Stimulated activated CD4-positive, alpha-beta T cell treated with anti-CD3 and anti-CD28 coated beads, Interleukin-2, amount 100 ng/mL, for 4 hours (primary cell): ENCODE measurements at places on chromosomes 7 and 10.

DNA sequence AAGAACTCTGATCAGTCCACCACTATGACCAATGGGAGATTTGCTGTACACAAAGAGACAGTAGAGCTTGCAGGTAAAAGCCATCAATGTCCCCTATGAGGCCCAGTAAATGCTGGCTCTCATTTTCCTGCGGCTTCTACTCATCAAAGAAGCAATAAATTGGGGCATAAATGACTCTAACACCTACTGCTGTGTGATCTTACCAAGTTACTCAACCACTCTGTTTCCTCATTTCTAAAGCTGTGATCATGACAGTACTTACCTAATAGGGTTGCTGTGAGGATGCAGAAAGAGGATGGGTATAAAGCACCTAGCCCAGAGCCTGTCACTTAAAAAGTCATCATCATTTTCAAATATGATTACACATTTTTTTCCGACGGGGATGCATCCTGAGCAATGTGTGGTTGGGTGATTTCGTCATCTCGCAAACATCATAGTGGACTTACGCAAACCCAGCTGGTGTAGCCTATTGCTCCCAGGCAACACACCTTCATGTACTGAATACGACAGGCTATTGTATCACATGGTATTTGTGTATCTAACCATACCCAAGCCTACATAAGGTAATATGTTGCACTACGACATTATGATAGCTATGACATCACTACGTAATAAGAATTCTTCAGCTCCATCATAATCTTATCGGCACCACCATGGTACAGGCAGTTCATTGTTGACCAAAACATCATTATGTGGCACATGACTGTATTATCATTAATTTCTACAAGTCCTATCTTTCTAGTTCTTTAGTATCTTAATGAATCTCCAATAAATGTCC, 7.1 kb upstream of the MGMT start:
- DNase-seq, result no peak

DNA sequence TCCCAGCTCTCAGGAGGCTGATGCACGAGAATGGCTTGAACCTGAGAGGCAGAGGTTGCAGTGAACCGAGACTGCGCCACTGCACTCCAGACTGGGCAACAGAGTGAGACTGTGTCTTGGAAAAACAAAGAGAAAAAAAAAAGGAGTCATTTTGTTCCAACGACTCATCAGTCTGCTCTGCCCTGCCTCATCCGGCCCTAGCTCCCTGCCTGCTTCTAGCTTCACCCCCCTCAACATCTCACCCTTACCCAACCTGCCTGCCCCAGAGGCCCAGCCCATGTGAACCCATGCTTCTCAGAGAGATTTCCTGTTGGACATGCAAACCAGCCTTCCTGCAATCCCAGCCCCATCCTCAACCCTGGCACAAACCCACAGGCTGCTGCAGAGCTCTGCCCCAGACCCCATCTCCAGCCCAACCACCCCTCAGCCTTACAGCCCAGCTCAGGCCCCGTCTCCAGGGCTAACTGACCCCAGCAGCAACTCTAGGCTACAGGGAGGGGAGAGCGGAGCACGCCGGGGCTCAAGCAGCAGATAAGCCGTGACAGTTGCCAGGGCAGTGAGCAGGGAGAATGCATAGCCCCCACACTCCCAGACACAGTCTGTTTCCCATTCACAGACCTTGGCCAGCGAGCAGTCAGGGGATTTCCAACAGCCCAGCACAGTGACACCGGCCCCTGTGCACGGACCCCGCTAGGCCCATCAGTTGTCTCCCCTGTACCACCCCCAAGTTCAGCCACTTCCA, 86.0 kb upstream of the KCTD7 start:
- DNase-seq, result no peak

DNA sequence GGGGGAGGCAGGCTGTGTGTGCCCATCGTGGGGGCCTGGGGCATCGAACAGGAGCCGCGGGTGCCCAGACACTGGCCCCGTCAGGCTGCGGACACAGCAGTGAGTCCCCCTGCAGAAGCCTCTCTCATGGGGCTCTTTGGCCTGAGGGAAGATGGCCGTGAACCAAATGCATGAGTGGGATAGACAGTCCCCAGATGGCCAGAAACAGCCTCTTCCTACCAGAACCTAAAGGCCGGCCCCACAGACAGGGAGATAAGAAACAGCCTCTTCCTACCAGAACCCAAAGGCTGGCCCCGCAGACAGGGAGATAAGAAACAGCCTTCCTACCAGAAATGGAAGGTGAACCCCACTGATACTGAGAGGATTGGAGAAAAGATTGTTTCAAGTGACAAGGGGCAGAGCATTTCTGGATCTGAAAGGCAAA, 16.6 kb downstream of the IDI2 start:
- DNase-seq, result no peak

- no peak for DNase-seq
Measured at GRCh38 chr7:106870983-106871410, 5.9 kb downstream of the PIK3CG start.

DNA sequence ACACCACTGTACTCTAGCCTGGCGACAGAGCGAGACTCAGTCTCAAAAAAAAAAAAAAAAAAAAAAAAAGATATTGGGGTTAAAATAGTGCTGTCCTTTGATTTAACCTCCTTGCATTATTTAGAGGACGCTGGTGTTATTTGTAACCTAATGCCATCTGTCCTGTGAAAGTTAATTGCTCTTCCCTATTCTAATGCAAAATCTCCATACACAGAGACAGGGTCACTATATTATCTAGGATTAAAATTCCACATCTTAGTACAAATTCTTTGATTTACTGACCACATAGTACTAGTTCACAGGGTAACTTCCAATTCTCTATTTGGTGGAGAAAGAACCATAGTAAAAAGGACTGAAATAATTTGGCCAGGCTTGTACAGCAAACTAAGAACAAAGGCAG, 184.2 kb upstream of the STEAP4 start:
- no peak for DNase-seq

GRCh38 chr10:31507427-31507826, 188.4 kb downstream of the ZEB1 start:
- DNase-seq, result no peak

DNA sequence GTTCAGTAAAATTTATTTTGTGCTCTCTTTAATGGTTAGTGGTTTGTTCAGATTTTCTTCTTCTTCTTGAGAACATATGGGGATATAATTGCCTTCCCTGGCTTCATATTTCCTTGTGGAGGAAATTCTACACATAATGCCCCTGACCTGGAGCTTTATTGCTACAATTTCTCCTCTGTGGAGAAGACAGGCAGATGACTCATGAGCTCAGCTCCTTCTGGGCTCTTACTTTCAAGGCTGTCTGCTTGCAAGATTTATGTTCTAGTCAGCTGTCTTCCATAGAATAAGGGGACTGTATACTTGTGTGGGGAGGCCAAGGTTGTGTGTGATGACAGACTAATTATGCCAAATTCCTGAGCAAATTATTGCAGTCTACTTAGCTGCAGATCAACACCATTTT, 1.6 kb downstream of the LRRD1 start:
- DNase-seq, result no peak

- DNase-seq, result no peak
Measured at GRCh38 chr10:17660921-17661320, 17.0 kb downstream of the STAM start.

DNA sequence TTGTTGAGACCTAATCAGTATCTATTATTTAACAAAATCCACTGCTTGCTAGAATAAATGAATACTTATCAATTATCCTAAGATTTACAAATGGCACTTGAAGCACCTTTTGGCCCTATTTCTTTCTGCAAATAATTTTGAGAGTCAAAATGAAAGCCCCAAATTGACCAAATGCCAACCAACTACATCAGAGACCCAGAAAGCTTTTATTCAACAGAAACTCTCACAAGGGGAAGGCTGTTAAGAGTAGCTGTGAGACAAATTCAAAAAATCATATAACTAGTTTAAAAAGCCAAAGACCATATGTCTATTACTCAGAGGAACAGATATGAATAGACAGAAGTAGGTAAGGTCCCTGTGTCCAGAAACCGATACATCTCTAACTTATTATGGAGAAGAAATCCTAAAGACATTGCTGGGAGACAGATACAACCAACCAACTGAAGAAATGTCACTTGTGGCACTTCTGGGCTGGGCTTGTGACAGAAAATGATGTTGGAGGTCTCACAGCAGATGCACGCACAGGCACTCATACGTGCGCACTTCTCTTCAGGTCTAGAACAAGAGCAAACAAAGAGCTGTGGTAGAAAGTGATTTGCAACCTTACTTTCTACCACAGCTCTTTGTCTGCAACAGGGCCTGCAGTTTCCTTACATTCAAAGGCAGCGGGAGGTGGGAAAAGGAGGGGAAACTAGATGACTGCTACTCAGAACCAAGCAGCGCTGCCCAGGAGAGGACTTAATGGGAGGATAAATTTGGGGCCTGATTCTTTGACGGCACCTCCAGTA, 58.6 kb upstream of the KCNIP2 start:
- no peak for DNase-seq

DNA sequence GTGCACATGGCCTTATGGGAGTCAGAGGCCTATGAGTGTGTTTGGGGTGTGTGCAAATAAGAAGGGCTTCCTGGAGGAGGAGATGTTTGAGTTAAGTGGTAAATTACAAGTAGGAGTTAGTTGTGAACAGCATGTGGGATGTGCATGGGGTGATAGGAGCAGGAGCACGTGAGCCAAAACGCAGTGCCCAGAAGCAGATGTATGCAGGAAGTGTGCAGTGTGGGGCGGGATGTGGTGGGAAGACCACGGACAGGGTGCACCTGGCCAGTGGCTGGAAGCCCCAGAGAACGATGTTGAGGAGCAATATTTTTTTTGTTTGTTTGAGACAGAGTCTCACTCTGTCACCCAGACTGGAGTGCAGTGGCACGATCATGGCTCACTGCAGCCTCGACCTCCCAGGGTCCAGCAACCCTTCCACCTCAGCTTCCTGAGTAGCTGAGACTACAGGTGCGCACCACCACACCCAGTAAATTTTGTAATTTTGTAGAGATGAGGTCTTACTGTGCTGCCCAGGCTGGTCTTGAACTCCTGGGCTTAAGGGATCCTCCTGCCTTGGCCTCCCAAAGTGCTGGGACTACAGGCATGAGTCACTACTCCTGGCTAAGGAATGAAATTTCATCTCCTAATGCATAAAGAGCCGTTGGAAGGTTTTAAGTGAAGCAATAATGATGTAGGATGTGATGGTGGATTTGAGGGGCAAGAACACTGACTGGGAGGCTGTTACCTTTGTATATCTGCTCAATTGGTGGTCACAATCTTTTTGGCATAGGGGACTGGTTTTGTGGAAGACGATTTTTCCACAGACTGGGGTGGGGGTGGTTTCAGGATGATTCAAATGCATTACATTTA, 78.4 kb downstream of the LYZL2 start:
- DNase-seq, result no peak

GRCh38 chr10:98039690-98040381, 9.4 kb upstream of the CRTAC1 start:
- no peak for DNase-seq

DNA sequence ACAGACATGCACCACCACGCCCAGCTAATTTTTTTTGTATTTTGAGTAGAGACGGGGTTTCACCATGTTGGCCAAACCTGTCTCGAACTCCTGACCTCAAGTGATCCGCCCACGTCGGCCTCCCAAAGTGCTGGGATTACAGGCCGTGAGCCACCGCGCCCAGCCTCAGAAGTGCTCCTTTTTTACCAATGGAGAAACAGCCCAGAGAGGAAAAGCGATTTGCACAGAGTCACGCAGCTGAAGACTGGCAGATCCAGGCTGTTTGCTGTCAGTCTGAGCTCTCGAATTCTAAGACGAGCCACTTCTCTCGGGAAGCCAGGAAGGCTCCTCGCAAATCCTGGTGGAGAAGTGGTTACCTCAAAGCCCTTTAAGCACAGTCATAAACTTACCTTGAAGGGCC, 57.4 kb upstream of the SDK1 start:
- DNase-seq, result no peak

- no peak for DNase-seq
Measured at GRCh38 chr10:110219884-110220283, 12.5 kb downstream of the MXI1 start.

- DNase-seq, result no peak
Measured at GRCh38 chr7:105098863-105099515, 85.0 kb downstream of the KMT2E start.

- DNase-seq, result no peak
Measured at GRCh38 chr7:42753811-42754363, 158.0 kb downstream of the C7orf25 start.

- no peak for DNase-seq
Measured at GRCh38 chr7:92988051-92988450, 129.7 kb downstream of the SAMD9 start.

DNA sequence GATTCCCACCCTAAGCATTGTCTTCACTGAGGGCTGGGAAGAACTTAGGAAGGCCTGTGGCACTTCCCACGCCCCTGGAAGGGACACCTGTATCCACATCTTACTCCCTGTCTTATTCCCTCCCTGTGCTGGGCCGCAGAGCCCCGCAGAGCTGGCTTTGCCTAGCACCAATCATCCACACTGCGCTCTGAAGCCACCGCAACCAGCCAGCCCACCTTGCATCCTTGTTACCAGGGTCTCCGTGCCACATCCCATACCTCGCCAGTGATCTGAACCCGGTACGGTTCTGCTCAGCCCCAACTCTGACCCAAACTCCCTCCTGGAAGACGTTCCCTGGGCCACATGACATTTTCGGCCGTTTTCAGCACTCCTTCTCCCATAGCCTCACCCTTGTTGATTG, 101.4 kb upstream of the PITRM1 start:
- DNase-seq, result no peak

DNA sequence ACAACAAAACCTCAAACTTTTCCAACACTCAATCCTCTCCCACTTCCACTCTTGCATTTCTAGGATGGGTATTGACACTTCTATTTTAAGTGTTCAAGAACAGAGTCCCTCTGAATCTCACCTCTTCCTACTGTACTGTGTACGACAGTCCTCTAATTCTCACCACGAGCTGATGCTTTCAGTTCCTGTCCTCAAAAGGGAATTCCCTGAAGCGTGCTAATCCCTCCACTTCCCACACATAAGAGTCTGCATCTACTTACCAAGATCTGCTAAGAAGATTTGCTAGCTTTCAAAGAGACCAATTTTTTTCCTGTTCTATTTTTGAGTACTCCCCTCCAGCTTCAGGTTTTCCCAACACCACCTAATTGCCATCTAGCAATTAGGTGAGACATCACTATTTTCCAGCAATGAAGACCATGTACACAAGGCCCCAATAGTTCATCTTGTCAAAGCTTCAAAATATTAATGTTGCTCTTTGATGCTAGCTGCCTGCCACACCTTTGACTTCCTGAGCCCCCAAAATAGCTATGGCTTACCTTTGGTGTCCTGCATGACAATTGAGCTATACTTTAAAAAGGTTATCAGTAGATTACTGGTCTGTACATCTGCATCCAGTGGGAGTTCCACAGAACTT, 54.4 kb downstream of the ARMH3 start:
- DNase-seq, result no peak

DNA sequence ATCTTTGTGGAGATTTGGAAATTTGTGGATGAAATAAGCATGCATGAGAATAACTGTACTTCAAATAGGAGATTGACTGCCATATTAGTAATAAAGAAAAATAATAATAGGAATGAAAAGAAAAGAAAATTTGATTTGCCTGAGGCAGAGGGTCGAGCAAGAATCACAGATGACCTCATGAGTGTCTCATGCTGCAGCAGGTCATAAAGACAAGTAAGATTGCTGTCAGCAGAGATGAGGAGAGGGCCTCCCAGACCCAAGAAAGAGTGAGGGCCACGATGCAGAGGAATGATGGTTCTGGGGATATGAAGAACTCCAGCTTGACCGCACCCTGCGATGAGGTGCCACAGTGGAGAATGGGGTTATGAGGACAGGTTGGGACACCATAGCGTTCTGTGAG, 39.2 kb downstream of the TOMM7 start:
- DNase-seq, result no peak
